ENCODE measurements at places on chromosomes 2 and 18.

- H3K36me3 ChIP-seq = no peaks in the 10 kb centered on the region
- no peak for DNase-seq
- no peaks in the 10 kb centered on the region for H3K4me1 ChIP-seq
- H3K4me3 ChIP-seq = no peak overlapping the region
- no peaks in the 10 kb centered on the region for H3K27me3 ChIP-seq
Measured at GRCh38 chr2:2577407-2577831, 246.3 kb upstream of the MYT1L start.

- H3K27me3 ChIP-seq = peaks cover 33% of the 10 kb centered on the region
- H3K27ac ChIP-seq = peak overlapping the region; percentile 3
- DNase-seq = peak; percentile 18
Measured at GRCh38 chr2:207258263-207258991, 92.7 kb upstream of the KLF7 start.

- DNase-seq = no peak
- no peaks in the 10 kb centered on the region for H3K4me1 ChIP-seq
- no peak overlapping the region for H3K4me3 ChIP-seq
- H3K27me3 ChIP-seq = no peaks in the 10 kb centered on the region
Measured at GRCh38 chr2:226873051-226873620, 37.3 kb downstream of the RHBDD1 start.

DNA sequence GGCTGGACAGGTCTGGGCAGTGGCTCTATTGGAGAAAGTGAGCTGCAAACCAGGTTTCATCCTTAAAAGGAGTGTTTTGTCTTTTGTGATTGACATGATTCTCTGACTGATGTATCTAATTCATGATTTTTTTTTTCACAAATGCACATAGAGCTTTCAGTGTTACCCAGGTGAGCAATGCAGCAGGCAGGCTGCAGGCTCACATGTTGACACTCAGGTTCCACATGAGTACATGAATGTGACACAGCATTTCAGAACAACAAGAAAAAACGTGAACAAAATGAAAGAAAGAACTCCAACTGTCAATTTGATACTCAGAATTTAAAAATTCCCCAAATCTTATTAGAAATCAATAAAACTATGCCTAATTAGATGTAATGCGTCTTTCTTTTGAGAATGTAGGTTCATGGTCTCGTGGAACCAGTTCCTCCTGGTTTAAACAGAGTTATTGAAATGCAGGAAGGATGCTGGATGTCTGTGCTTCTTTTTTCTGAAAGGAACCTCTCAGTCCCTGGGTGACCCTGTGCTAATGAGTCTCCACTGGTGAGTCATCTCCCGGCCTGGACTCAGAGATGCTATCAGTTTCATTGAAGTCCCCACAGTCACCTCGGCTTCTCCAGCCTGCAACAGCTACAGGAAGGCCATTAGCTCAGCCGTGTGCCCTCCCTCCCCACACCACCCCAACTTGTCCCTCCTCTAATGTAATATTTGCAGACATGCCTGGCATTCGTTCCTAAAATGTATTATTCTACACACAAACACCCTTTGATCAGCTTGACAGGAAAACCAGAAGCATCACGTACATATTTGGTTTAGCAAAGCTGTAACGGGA, 430.4 kb downstream of the LPIN1 start:
- H3K27me3 ChIP-seq = no peaks in the 10 kb centered on the region
- no peak overlapping the region for H3K4me3 ChIP-seq
- peak; percentile 38 for DNase-seq
- peaks cover 3% of the 10 kb centered on the region for H3K4me1 ChIP-seq
- H3K27ac ChIP-seq = peak overlapping the region; percentile 3
- H3K36me3 ChIP-seq = no peaks in the 10 kb centered on the region
